Thyroid gland (tissue), 4 donors: ENCODE measurements at places on chromosomes 16 and 17. TPM values are rescaled to one million over a fixed set of nuclear protein-coding genes. Genes with fewer than 3 reads are reported as not detected.

DNA sequence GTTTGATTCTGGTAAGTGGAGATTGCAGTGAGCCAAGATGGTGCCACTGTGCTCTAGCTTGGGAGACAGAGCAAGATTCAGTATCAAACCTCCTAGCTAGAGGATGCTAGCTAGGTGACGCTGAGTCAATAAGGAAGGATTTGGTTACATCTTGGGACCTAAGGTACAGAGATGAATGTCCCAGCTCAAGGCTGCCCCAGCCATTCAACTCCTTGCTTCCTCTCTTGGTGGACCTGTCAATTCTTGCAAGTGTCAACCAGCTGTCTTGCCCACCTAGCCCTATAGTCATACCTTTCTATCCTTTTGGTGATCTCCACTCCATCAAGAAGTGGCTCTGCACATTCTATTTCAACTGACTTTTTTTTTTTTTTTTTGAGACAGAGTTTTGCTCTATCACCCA is 1.4 kb upstream of the MILR1 start:
- no peak for DNase-seq

- no peak for DNase-seq
Observed at GRCh38 chr17:67769231-67769630, 51.5 kb downstream of the NOL11 start.

- no peak for DNase-seq
Observed at GRCh38 chr16:24668481-24669061, 60.9 kb upstream of the TNRC6A start.

DNA sequence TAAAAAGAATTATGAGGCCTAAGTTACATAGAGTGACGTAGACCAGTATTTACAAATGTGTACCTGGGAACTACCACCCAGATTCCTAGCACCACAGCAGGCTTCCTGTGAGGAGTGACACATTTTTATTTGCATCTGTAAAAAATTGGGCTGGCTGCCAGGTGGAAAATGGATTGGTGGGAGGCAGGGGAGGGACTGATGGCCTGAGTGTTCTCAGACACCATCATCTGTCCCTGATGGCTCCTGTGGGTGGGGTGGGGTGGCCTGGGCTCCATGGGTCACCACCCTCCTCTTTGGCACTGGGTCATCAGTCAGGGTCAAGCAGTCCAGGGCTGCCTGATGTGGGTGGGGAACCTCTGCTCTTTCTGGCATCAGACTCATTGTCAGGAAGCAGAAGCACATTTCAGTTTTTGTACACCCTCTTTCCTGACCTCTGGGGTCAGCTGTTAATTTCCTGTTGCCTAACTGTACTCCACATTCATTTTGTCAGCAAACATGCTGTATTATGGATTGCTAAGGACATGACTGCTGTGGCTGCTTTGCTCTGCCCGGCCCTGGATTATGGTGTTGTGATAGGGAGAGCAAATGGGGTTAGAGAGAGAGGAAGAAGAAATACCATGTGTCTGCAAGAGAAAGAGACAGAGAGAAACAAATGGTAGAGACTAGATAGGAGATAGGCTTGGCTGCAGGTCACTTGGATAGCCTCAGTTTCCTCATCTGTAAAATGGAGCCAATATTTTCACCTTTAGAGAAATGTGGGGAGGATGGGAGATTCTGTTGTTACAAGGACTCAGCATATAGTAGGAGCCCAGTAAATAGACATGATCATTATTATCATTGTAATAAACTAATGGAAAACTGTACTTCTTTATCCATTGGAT is 11.6 kb upstream of the MFAP4 start:
- peak; percentile 45 for DNase-seq

GRCh38 chr16:4053301-4053845 is 62.9 kb downstream of the ADCY9 start:
- peak; percentile 98 for DNase-seq

- DNase-seq: no peak
Observed at GRCh38 chr16:10618710-10619209, 38.4 kb upstream of the EMP2 start.

DNA sequence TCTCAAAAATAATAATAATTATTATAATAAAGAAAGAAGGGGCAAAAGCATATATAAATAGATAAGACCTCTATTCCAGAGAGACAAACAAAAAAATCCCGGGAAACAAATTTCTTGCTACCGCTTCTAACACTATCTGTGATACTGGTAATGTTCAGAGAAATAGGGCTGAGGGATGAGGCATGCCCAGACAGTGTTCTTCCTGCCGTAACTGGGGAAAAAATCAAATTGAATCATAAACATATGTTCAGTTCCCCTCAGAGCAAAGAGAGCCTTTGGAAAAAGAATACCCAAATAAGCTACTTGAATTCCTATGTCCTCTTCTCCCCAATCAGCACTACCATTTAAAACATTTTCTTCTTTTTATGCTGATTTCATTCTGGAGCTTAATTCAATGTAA is 688.0 kb downstream of the KCNJ2 start:
- no peak for DNase-seq

GRCh38 chr17:81844327-81844851 is 9.5 kb upstream of the PPP1R27 start:
- DNase-seq: no peak

- DNase-seq: no peak
Observed at GRCh38 chr16:84689111-84689510, 10.7 kb upstream of the USP10 start.

DNA sequence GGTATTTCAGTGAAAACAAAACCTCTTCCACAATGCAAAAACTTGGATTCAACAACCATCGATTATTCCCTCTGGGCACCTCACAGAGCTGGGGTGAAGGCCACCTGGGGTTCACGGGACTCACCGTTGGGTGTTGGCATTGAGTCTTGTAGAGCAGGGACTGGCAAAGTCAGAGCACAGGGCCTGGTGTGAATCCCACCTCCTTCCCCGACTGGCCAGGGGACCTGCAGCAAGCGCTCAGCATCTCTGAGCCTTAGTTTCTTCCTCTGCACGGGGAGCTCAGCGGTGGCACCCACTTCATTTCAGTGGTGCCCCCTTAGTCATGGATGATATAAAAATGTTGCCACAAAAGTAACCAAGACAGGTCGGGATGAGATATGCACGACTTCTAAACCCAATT is 100.4 kb downstream of the METRNL start:
- no peak for DNase-seq

GRCh38 chr16:1565083-1565805 is 31.8 kb downstream of the TMEM204 start:
- DNase-seq: no peak

- DNase-seq: peak; percentile 45
Observed at GRCh38 chr17:6555331-6556120, 829 bp downstream of the PITPNM3 start.

GRCh38 chr16:65622151-65622550 is 500.3 kb upstream of the CDH11 start:
- no peak for DNase-seq

DNA sequence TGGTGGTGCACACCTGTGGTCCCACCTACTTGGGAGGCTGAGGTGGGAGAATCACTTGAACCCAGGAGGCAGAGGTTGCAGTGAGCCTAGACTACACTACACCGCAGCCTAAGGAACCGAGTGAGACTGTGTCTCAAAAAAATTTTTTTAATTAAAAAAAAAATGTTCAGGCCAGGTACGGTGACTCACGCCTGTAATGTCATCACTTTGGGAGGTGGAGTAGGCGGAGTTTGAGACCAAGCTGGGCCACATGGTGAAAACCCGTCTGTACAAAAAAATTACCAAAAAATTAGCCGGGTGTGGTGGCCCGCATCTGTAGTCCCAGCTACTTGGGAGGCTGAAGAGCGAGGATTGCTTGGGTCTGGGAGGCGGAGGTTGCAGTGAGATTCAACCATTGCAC is 3.6 kb upstream of the FAM222B start:
- DNase-seq: no peak

DNA sequence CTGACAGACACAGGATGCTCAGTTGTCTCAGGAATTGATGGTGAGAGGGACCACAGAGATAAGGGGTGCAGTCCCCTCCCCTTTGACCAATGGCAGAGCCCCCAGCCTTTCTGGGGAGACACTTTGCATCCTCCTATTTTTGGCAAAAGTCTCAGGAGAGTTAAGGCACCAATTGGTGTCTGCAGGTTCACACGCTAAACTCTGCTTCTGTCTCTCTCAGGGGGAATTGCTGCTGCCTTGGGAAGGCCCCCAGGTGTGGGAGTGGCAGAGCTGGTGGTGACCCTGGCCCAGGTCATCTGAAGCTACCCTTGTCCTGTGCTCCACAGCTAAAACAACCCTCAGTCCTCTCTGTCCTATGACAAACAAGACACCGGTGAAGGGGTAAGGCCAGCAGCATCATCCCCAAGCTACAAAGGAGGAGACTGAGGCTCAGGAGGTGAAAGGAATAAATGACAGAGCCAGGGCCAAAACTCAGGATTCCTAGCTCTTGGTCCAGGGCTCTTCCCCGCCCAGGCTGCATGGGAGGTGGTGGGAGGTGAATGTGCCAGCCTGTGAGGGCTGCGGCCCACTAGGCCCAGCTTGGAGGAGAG is 20.3 kb downstream of the OSBPL7 start:
- DNase-seq: no peak

DNA sequence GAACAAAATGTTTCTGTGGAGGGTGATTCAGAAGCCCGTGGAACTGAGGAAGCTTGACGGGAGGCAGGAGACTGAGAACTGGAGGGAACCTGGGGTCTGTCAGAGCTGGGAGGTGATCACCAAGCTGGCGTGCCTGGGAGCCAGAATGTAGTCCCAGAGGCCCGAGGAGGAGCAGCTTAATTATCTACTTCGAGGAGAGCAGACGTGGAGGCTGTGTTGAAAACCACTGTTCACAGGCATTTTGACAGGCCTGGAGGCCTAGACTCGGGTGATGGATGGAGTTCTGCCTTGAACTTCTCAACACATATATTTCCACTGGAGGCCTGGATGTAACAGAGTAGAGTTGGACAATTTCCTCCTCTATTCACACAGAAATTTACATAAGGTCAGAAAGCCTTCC is 177.7 kb upstream of the SALL1 start:
- DNase-seq: no peak

- peak; percentile 96 for DNase-seq
Observed at GRCh38 chr17:31570951-31571892, 179.7 kb downstream of the RAB11FIP4 start.

GRCh38 chr17:75932852-75933251 is 8.0 kb downstream of the FBF1 start:
- DNase-seq: no peak

- no peak for DNase-seq
Observed at GRCh38 chr17:4150096-4150495, 7.1 kb downstream of the CYB5D2 start.

- DNase-seq: no peak
Observed at GRCh38 chr16:3071655-3072054, 6.2 kb downstream of the IL32 start.

- DNase-seq: no peak
Observed at GRCh38 chr16:53510704-53511070, 7.7 kb upstream of the AKTIP start.

GRCh38 chr16:71645450-71645849 is 19.5 kb downstream of the MARVELD3 start:
- no peak for DNase-seq

- DNase-seq: no peak
Observed at GRCh38 chr17:3860939-3861700, 15.1 kb upstream of the NCBP3 start.

DNA sequence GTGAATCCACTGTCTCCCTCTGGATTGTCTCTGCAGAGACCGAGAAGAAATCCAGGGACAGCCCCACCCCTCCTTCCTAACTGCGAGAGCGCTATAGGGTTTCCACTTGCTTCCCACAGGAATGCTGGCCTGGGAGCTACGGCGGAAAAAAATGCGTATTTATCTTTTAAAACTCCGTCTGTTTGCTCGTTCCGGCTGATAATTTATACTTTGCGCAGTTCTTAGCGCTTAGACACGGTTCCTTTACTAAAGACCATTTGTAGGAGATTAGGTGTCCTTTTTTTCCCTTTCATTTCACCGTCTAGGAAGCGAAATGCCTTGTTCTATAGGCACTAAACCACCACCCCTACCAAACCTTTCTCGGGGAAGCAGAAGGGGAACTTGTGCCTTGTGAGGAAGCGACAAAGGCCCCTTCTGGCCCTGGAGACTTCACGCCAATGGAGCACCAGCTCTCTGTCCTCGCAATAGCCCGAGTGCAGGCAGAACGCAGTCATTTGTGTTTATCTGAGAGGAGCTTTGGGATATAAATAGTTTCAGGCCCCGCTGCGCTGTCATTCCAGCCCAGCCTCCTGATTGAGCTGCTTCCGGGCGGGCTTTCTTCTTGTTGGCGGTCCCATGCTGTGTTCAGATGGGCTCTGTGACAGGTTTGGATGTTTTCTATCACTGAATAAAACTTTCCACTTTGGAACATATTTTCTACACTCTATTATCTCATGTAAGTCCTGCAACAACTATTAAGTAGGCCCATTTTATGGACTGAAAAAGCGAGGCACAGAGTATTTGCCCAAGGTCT is 791 bp upstream of the SUPT4H1 start:
- peak; percentile 46 for DNase-seq

DNA sequence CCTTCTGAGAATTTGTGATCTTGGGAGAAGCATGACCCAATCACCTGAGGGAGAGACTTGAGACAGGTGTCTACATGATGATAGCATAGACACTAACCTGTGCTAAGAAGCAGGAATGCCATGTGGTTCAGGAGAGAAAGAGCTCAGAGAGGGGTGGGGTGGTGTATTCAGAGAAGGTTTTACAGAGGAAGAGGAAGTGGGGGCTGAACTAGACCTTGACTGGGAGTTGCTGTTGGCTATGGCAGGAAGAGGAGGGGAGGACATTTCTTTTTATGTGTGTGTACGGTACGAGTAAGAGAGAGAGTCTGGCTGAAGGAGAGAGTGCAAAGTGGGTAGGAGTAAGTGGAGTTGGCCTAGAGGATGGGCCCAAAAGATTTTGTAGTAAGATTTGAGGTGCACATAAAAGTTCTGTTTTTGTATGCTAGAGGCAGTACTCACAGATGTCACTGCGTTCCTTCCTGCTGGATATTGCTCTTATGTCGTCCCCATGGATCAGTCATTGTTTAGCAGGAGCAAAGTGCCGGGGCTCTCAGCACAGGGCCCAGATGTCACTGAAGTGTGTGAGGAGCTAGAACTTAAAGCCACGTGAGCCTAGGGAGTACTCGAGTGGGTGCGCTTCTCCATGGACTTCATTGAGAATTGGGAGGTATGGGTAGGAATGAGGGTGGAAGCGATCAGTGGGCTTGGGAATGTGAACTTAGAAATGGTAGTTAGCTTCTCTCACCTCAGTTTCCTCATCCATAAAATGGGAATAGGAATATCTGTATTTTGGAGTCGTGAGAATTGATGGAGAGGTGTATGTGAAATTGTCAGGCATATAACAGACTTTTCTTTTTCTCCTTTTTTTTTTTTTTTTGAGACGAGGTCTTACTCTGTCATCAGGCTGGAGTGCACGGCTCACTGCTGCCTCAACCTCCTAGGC is 22.1 kb downstream of the SLC7A6 start:
- DNase-seq: no peak

The TMEM92 gene
- total RNA-seq: not detected

The SGCA gene
- not detected for total RNA-seq

The ZNF205 gene
- 19.4 TPM for total RNA-seq

The MT1F gene
- 36.7 TPM for total RNA-seq

The GAS7 gene
- 20.1 TPM for total RNA-seq

The CEP131 gene
- 12.0 TPM for total RNA-seq

The PITPNM3 gene
- total RNA-seq: 4.3 TPM

The C16orf92 gene
- total RNA-seq: not detected

The SARM1 gene
- total RNA-seq: 16.4 TPM

The NKD1 gene
- total RNA-seq: 0.63 TPM

The RNPS1 gene
- 127 TPM for total RNA-seq

The PYDC1 gene
- not detected for total RNA-seq

The PCGF2 gene
- total RNA-seq: 9.9 TPM

The P2RX5 gene
- not detected for total RNA-seq

The OR2C1 gene
- total RNA-seq: 0.68 TPM

The TBC1D26 gene
- not detected for total RNA-seq

The SHISA9 gene
- total RNA-seq: 0.27 TPM

The KRTAP4-9 gene
- not detected for total RNA-seq

The SREBF1 gene
- total RNA-seq: 67.9 TPM

The C17orf113 gene
- total RNA-seq: 1.9 TPM

The MYH8 gene
- total RNA-seq: not detected

The KRTAP4-1 gene
- not detected for total RNA-seq
